ENCODE measurements at places on chromosomes 11 and 22.

GRCh38 chr11:108970221-108970991 is 305.5 kb downstream of the DDX10 start:
- peaks cover 5% of the 10 kb centered on the region for H3K27me3 ChIP-seq
- no peaks in the 10 kb centered on the region for H3K36me3 ChIP-seq
- no peak overlapping the region for H3K27ac ChIP-seq
- H3K4me3 ChIP-seq = no peak overlapping the region
- no peak for DNase-seq

GRCh38 chr11:15716550-15716949 is 601.8 kb downstream of the INSC start:
- H3K27ac ChIP-seq = no peak overlapping the region
- no peak for DNase-seq
- H3K27me3 ChIP-seq = peaks cover 12% of the 10 kb centered on the region
- H3K4me3 ChIP-seq = no peak overlapping the region
- H3K4me1 ChIP-seq = no peaks in the 10 kb centered on the region

- H3K4me1 ChIP-seq = peaks cover 4% of the 10 kb centered on the region
- no peaks in the 10 kb centered on the region for H3K27me3 ChIP-seq
- H3K27ac ChIP-seq = no peak overlapping the region
- DNase-seq = no peak
These were observed 41.1 kb downstream of the LIF start for GRCh38 chr22:30205281-30206115.

DNA sequence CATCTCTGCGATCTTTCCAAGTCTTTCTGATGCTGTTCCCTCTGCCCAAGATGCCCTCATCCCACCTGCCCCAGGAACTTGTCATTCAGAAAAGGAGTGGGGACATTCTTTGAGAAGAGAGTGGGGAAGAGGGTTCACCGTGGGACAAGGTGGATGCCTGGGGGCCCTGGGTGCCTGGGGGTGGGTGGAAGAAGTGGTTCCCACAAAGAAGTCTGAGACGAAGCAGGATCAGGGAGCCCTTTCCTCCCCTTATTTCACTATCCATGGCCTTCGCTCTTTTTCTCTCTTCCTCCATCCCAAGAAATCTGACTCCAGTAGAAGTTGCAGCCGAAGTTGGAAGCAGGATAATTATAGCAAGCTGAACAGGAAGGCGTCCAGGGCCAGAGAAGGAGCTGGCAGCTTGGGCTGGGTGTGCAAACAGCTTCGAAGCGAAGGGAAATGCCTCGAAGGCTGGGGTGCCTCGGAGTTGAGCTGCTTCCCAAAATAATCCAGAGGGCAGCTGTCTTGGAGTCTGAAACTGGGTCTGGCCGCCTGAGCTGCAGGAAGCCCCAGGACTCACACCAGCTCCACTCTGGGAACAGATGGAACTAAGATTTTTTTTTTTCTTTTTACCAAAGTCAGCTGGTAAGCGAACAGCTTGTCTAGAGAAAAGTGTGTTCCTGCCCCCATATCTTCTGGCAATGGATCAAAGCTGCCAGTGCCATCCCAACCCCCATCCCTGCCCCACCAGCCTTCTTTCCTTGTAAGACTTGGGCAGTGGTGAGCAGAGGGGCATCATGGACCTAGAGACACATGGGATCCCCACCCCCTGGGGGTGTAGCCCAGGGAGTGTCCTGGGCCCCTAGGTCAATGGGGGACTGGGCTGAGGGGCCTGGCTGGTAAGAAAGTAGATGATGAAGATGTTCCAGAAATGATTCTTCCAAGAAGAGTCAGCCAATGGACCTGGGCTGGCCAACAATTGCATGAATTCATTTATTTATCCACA is 31.5 kb downstream of the PARVG start:
- H3K4me3 ChIP-seq = no peak overlapping the region
- H3K4me1 ChIP-seq = no peaks in the 10 kb centered on the region
- H3K27me3 ChIP-seq = no peaks in the 10 kb centered on the region
- no peak for DNase-seq

DNA sequence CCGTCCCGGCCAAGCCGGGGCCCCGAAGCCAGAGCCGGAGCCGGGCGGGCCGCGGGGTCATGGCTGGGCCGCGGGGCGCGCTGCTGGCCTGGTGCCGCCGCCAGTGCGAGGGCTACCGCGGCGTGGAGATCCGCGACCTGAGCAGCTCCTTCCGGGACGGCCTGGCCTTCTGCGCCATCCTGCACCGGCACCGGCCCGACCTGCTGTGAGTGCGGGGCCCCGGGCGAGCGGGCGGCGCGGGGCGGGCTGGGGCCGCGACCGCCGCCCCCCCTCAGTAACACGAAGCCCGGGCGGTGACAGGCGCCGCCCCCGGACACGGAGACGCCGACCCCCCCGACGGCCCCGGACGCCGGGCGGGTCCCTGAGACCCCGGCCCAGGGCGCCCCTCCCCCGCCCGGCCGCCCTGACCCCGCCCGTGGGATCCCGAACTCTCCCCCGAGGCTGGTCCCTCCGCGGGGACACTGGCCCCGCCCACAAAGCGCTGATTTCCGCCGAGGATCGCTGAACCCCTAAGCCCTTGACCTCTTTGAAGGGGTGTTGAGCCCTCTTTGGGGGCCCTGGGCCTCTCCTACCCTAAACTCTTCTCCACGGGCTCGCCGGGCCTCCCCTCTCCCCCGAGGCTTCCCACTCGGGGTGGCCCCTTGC is 389 bp downstream of the MICALL1 start:
- H3K27me3 ChIP-seq = no peaks in the 10 kb centered on the region
- H3K4me3 ChIP-seq = peak overlapping the region; percentile 86
- H3K36me3 ChIP-seq = no peaks in the 10 kb centered on the region
- no peak for DNase-seq
- H3K27ac ChIP-seq = peak overlapping the region; percentile 80
- peaks cover 25% of the 10 kb centered on the region for H3K4me1 ChIP-seq

DNA sequence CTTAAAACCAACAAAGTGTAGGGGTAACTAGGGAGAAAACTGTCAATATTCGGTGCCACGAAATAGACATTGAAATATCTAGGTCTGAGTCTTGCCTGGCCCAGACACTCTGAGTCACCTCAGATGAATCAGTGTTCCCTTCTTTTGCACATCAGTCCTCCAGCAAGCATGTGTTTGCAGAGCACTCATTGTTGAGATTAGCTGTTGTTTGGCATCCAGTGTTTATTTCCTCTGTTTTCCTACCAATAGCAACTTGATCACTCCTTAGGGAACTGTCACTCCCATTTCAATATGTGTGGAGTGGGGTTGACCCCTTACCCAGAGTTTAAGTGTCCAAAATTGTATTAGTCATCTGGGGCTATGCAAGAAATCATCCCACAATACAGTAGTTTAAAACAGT is 4.7 kb upstream of the ASCC2 start:
- H3K4me3 ChIP-seq = no peak overlapping the region
- no peaks in the 10 kb centered on the region for H3K27me3 ChIP-seq

- H3K4me1 ChIP-seq = peaks cover 3% of the 10 kb centered on the region
- no peak overlapping the region for H3K27ac ChIP-seq
- H3K4me3 ChIP-seq = no peak overlapping the region
These were observed 92.7 kb upstream of the TBCEL start for GRCh38 chr11:120931057-120931779.

GRCh38 chr11:12192794-12193514 is 82.6 kb downstream of the MICAL2 start:
- peaks cover 5% of the 10 kb centered on the region for H3K36me3 ChIP-seq
- H3K4me1 ChIP-seq = peaks cover 60% of the 10 kb centered on the region
- no peaks in the 10 kb centered on the region for H3K27me3 ChIP-seq
- no peak overlapping the region for H3K27ac ChIP-seq
- no peak for DNase-seq
- H3K4me3 ChIP-seq = no peak overlapping the region

- H3K4me1 ChIP-seq = no peaks in the 10 kb centered on the region
- H3K4me3 ChIP-seq = no peak overlapping the region
- no peak for DNase-seq
These were observed 182.8 kb downstream of the KIRREL3 start for GRCh38 chr11:126817523-126818450.

DNA sequence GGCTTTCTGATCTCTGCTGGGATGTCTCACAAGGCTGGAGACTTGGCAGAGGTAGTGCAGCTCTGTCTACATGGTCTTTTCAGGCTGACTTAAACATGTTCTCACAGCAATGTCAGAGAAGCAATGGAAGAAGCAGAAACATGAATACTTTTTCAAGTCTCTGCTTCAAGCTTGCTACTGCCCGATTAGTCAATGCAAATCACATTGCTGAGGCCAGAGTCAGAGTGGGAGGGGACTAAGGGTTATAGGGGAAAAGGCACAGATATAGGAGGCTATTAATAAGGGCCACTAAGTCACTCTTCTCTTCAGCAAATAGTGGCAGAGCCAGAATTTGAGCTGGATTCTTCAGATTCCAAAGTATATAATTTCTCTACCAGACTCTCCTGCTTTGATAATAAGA is 390.5 kb downstream of the TMEM135 start:
- H3K4me1 ChIP-seq = no peaks in the 10 kb centered on the region
- no peaks in the 10 kb centered on the region for H3K36me3 ChIP-seq
- no peak overlapping the region for H3K27ac ChIP-seq
- H3K27me3 ChIP-seq = peaks cover 17% of the 10 kb centered on the region
- DNase-seq = no peak
- no peak overlapping the region for H3K4me3 ChIP-seq

DNA sequence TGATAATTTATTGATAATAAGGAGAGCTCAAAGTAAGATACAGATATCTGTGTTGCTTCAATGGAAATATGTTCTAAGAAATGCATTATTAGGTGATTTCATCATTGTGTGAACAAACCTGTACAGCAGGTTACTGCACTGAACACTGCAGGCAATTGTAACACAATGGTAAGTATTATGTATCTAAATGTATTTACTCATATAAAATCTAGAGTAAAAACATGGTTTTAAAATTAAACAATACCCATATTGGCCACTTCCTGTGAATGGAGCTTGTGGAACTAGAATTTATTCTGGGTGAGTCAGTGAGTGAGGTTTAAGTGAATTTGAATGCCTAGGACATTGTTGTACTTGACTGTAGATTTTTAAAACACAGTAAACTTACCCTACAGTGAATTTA is 722.9 kb upstream of the RAG2 start:
- no peak overlapping the region for H3K27ac ChIP-seq
- H3K4me1 ChIP-seq = no peaks in the 10 kb centered on the region
- H3K27me3 ChIP-seq = no peaks in the 10 kb centered on the region
- H3K36me3 ChIP-seq = no peaks in the 10 kb centered on the region
- H3K4me3 ChIP-seq = no peak overlapping the region

DNA sequence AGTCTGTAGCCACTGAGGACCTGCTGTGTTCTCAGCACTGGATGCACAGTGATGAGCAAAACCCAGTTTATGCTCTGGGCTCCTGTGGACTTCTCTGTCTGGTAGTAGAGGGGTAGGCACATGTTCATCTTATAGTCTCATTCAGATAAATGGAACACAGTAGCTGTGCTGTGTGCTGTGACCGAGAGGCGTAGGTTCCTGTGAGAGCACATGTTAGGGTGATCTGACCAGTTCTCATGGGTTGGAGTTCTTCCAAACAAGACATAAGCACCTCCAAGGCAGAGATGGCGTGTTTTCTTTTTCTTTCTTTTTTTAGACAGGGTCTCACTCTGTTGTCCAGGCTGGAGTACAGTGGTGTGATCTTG is 154.8 kb upstream of the RASSF10 start:
- H3K4me3 ChIP-seq = no peak overlapping the region
- no peaks in the 10 kb centered on the region for H3K36me3 ChIP-seq
- no peak for DNase-seq

- peak overlapping the region; percentile 99 for H3K4me3 ChIP-seq
- H3K4me1 ChIP-seq = peaks cover 36% of the 10 kb centered on the region
- H3K27me3 ChIP-seq = no peaks in the 10 kb centered on the region
- no peak for DNase-seq
These were observed 757 bp upstream of the HINFP start for GRCh38 chr11:119120639-119121007.

DNA sequence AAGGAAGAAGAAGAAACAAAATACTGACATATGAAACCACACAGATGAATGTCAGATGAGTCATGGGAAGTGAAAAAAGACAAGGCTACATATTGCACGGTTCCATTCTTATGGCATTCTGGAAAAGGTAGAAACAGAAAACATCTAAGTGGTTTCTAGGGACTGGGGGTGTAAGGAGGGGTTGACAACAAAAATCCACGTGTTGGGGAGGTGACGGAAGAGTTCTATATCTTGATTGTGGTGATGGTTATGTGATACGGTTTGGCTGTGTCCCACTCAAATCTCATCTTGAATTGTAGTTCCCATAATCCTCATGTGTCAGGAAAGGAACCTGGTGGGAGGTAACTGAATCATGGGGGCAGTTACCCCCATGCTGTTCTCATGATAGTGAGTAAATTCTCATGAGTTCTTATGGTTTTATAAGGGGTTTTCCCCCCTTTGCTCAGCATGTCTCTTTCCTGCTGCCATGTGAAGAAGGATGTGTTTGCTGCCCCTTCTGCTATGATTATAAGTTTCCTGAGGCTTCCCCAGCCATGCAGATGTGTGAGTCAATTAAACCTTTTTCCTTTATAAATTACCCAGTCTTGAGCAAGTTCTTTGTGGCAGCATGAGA is 6.4 kb upstream of the ARFGAP3 start:
- no peak for DNase-seq
- H3K4me1 ChIP-seq = peaks cover 7% of the 10 kb centered on the region
- no peak overlapping the region for H3K27ac ChIP-seq
- H3K27me3 ChIP-seq = no peaks in the 10 kb centered on the region
- no peaks in the 10 kb centered on the region for H3K36me3 ChIP-seq

- H3K27me3 ChIP-seq = no peaks in the 10 kb centered on the region
- peaks cover 51% of the 10 kb centered on the region for H3K4me1 ChIP-seq
- H3K36me3 ChIP-seq = peaks cover 8% of the 10 kb centered on the region
- no peak for DNase-seq
These were observed at the start of gene CLCF1 for GRCh38 chr11:67372993-67373647. TSS of gene CLCF1 (minus strand) at chr11:67373598. CDS start at chr11:67373539, 59 bp downstream.

DNA sequence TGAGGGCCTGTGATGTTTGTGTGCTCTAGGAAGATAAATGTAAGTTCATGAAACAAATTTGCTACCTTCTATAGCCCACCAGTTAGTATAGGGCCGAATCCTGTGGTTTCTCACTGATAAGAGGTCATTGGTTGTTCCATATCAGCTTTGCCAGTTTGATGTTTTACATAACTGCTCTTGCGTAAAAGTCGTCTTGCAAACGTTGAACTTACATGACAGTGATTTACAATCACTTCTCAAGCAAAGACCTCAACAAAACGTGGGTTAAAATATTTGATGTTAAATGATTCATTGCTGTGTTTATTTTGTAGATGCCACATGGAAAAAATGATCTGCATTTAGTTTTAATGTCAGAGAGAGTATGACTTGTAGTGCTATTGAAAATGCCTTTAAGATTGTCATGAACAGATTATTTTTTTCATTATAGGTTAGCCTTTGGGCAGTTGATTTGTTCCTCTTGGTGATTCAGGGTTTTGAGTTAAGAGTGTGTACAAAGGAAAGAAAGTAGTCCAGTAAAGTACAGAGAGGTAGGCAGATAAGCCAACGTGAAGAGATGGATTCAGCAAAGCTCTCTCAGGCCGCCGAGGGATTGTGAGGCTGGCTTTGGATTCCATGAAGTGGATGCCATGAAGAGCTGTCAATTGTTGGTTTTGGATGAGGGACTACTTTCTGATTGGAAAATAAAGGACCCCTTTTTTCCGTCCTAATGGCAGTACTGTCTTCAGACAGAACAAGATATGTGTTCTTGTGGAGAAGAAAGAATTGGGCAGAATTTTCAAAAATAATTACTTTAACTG is 2.6 kb downstream of the EWSR1 start:
- H3K36me3 ChIP-seq = peaks cover 9% of the 10 kb centered on the region
- peaks cover 58% of the 10 kb centered on the region for H3K4me1 ChIP-seq
- peak overlapping the region; percentile 99 for H3K4me3 ChIP-seq
- no peak for DNase-seq
- H3K27me3 ChIP-seq = no peaks in the 10 kb centered on the region
